Stimulated activated CD4-positive, alpha-beta T cell treated with anti-CD3 and anti-CD28 coated beads, TNF-alpha, amount 100 ng/mL, for 1 hour (primary cell): ENCODE measurements at places on chromosomes 13 and 19.

DNA sequence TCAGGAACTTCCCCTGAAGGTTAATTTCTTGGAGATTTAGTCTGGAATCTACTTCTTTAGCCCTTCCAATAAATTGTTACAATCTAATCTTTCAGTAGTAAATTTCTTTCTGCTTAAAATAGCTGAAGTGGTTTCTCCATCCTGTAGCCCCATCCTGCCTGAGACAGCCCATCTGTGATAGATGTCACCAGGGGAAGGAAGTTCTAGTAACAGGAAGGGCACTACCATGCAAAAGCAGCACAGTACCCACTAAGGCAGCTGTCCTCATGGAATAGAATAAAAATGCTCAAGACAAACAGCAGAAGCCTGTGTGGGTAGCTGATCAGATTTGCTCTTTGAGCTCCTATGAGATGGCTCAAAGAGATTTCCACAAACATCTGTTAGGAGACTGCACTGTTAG is 1036.5 kb downstream of the SLITRK5 start:
- DNase-seq = no peak

DNA sequence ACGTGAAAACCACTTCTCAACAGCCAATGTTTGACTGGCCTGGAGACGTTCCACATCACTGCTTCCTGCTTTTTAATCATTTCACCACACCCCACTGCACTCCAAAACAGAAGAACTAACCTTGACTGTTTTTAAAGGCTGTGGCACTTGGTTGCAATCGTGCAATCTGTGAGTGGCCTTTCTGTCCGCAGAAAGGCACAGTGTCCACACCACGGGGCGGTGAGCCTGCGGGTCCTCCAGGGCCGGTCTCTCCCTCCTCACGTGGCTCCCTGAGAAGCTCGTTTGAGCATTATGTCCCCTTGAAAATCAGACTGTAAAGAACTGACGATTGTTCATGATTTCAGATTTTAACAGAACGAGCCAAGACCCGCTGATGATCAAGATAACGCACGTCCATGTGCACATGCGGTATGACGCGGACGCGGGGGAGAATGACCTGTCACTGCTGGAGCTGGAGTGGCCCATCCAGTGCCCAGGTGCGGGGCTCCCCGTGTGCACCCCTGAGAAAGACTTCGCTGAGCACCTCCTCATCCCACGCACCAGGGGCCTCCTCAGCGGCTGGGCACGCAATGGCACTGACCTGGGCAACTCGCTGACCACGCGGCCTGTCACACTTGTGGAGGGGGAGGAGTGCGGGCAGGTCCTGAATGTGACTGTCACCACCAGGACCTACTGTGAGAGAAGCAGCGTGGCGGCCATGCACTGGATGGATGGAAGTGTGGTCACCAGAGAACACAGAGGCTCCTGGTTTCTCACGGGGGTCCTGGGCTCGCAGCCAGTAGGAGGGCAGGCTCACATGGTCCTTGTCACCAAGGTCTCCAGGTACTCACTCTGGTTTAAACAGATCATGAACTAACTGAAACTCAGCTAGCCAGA is 13.0 kb downstream of the PROZ start:
- DNase-seq = no peak

- no peak for DNase-seq
Measured at GRCh38 chr19:47660435-47660832, 51.5 kb downstream of the BICRA start.

DNA sequence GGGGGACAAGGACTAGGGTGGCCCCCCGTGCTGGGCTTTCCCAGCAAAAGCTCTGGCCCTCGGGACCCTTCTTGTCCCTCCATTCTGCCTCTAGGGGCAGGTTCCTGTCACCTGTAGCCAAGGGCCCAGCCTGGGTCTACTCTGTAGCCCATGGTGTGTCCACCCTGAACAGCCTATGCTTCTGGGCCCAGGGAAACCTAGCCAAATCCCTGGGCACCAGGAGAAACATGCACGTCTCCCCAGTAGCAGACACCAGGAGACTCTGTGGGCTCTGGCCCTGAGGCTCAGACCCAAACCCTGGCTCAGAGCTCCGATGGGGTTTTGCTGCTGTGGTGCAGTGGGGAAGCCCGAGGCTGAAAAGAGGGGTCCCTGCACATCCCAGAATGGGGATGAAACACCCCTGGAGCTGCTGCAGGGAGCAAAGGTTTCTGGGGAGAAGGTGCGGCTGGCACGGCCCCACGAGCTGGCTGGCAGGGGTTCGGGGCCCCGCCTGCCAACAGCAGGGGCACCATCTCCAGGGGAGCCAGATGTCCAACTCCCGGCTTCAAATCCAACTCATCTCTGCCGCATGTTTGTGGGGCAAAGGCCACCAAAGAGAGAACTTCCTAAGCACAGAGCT is 18.2 kb downstream of the CEBPG start:
- no peak for DNase-seq

DNA sequence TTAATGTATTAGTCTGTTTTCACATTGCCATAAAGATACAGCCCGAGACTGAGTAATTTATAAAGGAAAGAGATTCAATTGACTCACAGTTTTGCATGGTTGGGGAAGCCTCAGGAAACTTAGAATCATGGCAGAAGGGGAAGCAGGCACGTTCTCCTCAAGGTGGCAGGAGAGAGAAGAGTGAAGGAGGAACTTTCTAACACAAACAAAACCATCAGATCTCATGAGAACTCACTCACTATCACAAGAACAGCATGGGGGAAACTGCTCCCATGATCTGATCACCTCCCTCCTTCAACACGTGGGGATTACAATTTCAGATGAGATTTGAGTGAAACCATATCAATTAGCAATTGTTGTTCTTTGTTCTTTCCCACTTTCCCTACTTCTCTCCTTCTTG is 689.0 kb upstream of the SLITRK1 start:
- DNase-seq = no peak

DNA sequence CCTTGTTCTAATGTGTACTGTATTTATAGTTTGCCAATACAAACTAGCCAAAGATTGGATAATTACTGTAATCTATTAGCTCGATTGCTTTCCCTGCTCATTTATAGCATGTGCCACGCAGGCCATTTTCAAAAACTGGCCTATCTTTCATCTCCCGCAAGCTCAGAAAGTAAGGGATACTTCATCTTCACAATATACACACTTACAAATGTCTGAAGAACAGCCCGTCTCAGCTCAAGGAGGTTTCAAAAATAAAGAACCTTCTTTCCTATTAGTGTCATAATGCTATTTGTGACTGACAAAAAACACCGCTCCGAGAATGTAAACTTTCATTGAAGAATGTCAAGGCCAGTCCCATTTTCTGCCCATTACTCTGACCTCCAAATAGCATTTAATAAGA is 306.4 kb upstream of the ZNF507 start:
- no peak for DNase-seq

GRCh38 chr13:69291292-69291906 is 816.2 kb upstream of the ATXN8OS start:
- DNase-seq = no peak

DNA sequence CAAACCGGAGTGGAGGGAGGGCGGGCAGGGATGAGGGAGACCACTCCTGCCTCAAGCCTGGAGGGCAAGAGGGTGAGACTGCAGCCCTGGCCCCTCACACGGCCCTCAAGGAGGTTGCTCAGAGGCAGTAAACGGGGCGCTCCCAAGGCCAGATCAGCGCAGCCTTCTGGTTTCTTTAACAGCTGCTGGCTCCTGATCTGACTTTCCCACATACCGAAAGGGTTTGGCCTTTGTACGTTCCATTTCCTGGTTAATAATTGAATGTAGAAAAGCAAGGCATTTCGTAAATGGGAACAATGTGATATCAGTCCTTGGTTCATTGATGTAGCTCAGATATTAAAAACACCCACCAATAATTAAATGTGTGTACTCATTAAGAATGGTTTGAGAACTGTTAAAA is 71.5 kb downstream of the GGACT start:
- DNase-seq = no peak

- no peak for DNase-seq
Measured at GRCh38 chr13:63972328-63972727, 2556.7 kb upstream of the PCDH20 start.

GRCh38 chr13:62747629-62748028 is 1332.0 kb upstream of the PCDH20 start:
- no peak for DNase-seq

GRCh38 chr19:5826531-5827341 is 12.8 kb downstream of the FUT6 start:
- DNase-seq = no peak

GRCh38 chr19:39090881-39091280 is 6.7 kb downstream of the ACP7 start:
- DNase-seq = no peak

- no peak for DNase-seq
Measured at GRCh38 chr13:21949818-21950429, 279.1 kb downstream of the FGF9 start.

GRCh38 chr19:4206818-4207484 is 22.4 kb upstream of the EBI3 start:
- DNase-seq = no peak

GRCh38 chr13:45582408-45583076 is 33.0 kb downstream of the ERICH6B start:
- no peak for DNase-seq

- DNase-seq = no peak
Measured at GRCh38 chr13:34247596-34247995, 429.6 kb downstream of the RFC3 start.

DNA sequence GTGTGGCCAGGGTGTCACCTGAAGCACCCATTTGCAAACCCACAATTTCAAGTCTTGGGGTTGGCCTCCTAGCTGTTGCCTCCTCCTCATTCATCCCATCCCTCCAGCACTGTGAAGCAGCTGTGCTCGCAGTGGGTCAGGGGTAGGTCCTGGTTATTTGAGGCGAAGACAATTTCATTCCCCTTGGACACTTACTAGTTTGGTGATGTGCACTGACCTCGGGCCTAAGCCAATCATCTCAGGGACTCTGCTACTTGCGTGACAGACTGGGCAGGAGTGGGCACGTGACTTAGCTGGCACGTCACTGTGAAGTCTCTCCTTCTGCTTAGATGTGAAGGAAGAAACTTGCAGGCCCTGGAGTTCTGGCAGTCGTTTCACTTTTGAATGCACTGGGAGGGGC is 3.5 kb upstream of the ATP11A start:
- no peak for DNase-seq
